Thoracic aorta (tissue), 2 donors: ENCODE measurements at places on chromosomes 4 and X. TPM values are rescaled to one million over a fixed set of nuclear protein-coding genes. Genes with fewer than 3 reads are reported as not detected.

Gene ASB12
- not detected for total RNA-seq

Gene NAA11
- total RNA-seq, result not detected

DNA sequence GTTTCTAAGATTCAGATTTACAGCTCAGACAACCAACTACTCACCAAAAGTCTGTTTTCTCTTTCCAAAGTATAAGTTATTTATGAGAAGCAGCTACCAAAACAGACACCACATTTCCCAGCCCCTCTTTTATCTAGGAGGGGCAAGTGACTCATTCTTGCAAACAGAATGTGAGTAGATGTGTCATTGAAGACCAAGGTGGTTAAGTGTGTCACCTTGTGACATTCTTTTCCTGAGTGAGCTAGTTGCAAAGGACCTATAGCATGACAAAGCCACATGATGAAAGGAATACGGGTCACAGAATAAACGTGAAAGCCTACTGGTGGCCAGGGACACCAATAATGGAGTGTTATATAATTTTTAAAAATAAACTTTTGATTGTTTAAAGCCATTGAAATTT is 50.0 kb downstream of the SLC7A11 start:
- DNase-seq, result no peak

- no peak for DNase-seq
Observed at GRCh38 chr4:87962398-87963146, 12.9 kb upstream of the SPP1 start.

DNA sequence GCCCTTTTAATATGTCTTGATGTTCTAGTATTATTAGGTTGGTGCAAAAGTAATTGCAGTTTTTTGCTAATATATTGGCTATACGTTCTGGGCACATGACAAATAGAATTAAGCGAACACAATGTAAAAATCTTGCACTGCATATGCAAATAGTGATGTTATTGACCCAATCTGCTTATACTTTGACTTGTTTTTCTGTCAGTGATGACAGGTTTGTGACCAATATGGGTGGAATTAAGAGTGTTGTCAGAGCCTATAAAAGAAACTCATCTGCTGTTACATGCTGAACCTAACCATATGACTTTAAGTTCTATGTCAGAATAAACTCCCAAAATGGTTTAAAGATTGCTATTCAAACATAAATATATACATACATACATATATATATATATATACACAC is 30.7 kb upstream of the HPGD start:
- no peak for DNase-seq

Gene DRD5
- not detected for total RNA-seq

Gene ARX
- not detected for total RNA-seq

DNA sequence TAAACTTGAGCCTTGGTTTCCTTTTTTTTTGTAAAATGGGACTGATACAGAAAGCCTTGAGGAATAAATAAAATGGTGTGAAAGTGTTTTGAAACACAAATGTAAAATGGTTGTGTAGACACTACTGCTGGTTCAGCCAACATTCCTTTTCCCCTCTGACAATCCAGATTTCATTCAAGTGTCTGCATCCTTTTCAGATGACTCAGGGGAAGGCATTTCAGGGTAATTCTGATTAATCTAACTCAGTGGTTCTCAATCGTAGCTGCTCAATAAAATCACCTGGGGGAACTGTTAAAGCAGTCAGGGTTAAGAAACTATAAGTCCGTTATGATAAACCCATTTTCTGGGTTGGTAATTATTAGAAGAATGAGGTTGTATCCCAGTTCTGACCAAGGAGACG is 4.6 kb downstream of the ARHGAP10 start:
- no peak for DNase-seq
